ENCODE measurements at places on chromosomes 5 and 9.

- DNase-seq: peak; percentile 53
Measured at GRCh38 chr9:106961623-106962022, 98.7 kb downstream of the ZNF462 start.

- no peak for DNase-seq
Measured at GRCh38 chr9:107737610-107737986, 248.0 kb upstream of the KLF4 start.

DNA sequence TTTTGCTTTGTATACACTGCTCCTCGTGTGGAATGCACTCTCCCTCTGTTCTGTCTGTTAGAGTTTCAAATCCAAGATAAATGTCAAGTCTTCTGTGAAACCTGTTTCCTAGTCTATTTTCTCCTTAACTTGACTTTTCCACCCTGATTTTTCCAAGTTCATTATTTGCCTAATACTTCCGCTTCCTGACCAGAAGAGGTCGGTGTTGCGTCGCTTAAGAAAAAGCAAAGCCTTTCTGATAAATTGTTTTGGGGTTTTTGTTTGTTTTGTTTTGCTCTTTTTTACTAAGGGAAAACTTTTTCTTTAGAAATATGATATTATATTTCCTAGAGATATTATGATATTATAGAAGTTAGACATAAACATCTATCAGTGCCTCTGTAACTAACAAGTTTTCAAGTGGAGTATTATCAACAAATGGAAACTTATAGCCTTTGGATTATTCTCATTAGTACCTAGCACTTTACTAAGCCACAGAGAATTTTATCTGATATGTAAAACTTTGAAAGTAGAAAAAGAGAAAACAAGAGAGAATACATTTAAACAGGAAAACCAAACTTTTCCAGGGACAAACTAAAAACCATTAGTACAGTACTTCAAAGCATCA is 55.8 kb downstream of the PHAX start:
- DNase-seq: peak; percentile 66

GRCh38 chr9:127567730-127568617 is 44.1 kb upstream of the STXBP1 start:
- no peak for DNase-seq

GRCh38 chr5:170287532-170287931 is 10.0 kb downstream of the LCP2 start:
- no peak for DNase-seq

GRCh38 chr9:136564379-136564988 is 18.6 kb upstream of the NOTCH1 start:
- peak; percentile 80 for DNase-seq

GRCh38 chr5:125202871-125203438 is 456.5 kb upstream of the ZNF608 start:
- DNase-seq: no peak

- peak; percentile 43 for DNase-seq
Measured at GRCh38 chr9:70510157-70510770, 95.8 kb upstream of the KLF9 start.

GRCh38 chr9:133993635-133994253 is 1.6 kb upstream of the VAV2 start:
- DNase-seq: no peak

GRCh38 chr9:110916403-110916802 is 121.9 kb downstream of the LPAR1 start:
- peak; percentile 47 for DNase-seq
